Stomach (tissue), 19 donors: ENCODE measurements at places on chromosomes 6 and 20. TPM values are rescaled to one million over a fixed set of nuclear protein-coding genes. Genes with fewer than 3 reads are reported as not detected.
A peak's percentile ranks its signal among the peaks of the same experiment; 100 is the strongest.

TP53TG5 gene
- not detected for total RNA-seq

EFCAB8 gene
- not detected for total RNA-seq

MYT1 gene
- not detected for total RNA-seq

BPIFA1 gene
- not detected for total RNA-seq

EYS gene
- not detected for total RNA-seq

DNA sequence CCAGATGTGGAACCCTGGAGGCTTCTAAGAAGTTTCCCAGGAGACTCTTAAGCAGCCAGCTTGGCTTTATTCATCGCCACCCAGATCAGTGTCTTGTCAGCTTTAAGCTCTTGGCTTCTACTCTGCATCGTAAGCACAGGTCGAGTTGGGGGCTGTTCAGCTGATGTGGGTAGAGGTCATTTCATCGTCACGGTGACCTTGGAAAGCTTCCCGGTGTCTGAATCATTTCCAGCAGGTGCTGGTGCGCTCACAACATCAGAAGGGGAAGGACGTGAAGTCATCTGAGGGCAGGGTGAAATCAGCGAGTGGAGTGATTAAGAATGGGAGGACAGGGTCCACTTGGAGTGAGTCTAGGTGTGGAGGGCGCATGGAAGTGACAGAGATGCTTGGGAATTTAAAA is 112.6 kb downstream of the SASH1 start:
- no peaks in the 10 kb centered on the region for H3K27me3 ChIP-seq
- no peak overlapping the region for H3K27ac ChIP-seq
- H3K4me1 ChIP-seq = no peaks in the 10 kb centered on the region
- H3K36me3 ChIP-seq = no peaks in the 10 kb centered on the region

GRCh38 chr6:5569491-5569890 is 308.2 kb downstream of the FARS2 start:
- H3K27ac ChIP-seq = no peak overlapping the region
- H3K27me3 ChIP-seq = no peaks in the 10 kb centered on the region
- no peaks in the 10 kb centered on the region for H3K36me3 ChIP-seq
- no peak for DNase-seq

GRCh38 chr6:25239059-25239458 is 40.1 kb upstream of the CARMIL1 start:
- H3K4me1 ChIP-seq = no peaks in the 10 kb centered on the region
- no peak overlapping the region for H3K27ac ChIP-seq
- no peak overlapping the region for H3K4me3 ChIP-seq
- H3K36me3 ChIP-seq = no peaks in the 10 kb centered on the region
- no peak for DNase-seq

- no peak overlapping the region for H3K27ac ChIP-seq
- no peaks in the 10 kb centered on the region for H3K4me1 ChIP-seq
- H3K36me3 ChIP-seq = no peaks in the 10 kb centered on the region
- no peak for DNase-seq
Measured at GRCh38 chr6:39593646-39594045, 131.6 kb downstream of the KIF6 start.

GRCh38 chr6:46940433-46941226 is 18.9 kb upstream of the ADGRF5 start:
- H3K27me3 ChIP-seq = no peaks in the 10 kb centered on the region
- H3K27ac ChIP-seq = no peak overlapping the region
- H3K36me3 ChIP-seq = no peaks in the 10 kb centered on the region
- H3K4me1 ChIP-seq = no peaks in the 10 kb centered on the region
- DNase-seq = no peak

- H3K27me3 ChIP-seq = no peaks in the 10 kb centered on the region
- no peak for DNase-seq
- no peak overlapping the region for H3K27ac ChIP-seq
- H3K36me3 ChIP-seq = no peaks in the 10 kb centered on the region
- no peak overlapping the region for H3K4me3 ChIP-seq
Measured at GRCh38 chr6:132246632-132247270, 154.5 kb downstream of the MOXD1 start.

DNA sequence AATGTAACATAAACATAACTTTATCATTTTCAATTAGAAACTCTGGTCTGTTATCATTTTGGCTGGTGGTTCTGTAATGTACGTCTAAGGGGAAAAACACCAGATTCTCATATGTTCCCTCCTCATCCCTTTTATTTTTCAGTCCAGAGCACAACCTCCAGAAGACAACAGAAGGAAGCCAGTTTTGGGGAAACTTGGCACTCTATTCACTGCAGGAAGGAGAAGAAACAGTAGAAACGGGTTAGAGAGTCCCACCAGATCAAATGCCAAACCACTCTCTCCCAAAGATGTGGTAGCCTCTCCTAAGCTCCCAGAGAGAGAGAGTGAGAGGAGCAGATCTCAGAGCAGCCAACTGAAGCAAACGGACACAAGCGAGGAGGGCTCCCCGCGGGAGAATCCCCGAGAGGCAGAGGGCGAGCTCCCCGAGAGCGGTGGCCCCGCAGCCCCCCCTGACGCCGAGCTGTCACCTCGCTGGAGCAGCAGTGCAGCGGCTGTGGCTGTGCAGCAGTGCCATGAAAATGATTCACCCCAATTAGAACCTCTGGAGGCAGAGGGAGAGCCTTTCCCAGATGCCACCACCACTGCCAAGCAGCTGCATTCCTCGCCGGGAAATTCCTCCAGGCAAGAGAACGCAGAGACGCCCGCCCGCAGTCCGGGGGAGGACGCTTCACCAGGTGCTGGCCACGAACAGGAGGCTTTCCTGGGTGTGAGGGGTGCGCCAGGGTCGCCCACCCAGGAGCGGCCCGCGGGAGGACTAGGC is 117.8 kb downstream of the RTN4IP1 start:
- H3K27me3 ChIP-seq = peaks cover 6% of the 10 kb centered on the region
- peak overlapping the region; percentile 86 for H3K4me3 ChIP-seq
- H3K27ac ChIP-seq = peak overlapping the region; percentile 81
- H3K36me3 ChIP-seq = no peaks in the 10 kb centered on the region
- peaks cover 23% of the 10 kb centered on the region for H3K4me1 ChIP-seq
- peak; percentile 39 for DNase-seq

DNA sequence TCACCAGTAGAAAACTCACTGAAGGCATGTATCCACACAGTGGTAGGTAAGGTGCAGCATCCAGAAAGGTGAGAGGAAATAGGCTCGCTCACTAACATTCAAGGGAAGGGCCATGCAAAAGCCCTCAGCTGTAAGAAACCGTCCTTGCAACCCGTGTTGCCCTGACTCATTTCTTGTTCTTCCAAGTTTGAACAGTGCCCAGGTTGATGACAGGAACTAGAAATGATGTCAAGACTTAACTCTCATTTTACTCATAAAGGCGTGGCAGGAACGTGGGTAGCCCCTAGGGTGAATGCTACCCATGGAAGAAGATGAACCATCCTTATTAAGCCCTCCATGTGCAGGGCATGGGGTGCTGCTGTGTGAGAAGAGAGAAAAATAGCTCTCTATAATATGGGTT is 187.6 kb downstream of the CD83 start:
- DNase-seq = no peak
- H3K4me3 ChIP-seq = no peak overlapping the region
- no peaks in the 10 kb centered on the region for H3K27me3 ChIP-seq

DNA sequence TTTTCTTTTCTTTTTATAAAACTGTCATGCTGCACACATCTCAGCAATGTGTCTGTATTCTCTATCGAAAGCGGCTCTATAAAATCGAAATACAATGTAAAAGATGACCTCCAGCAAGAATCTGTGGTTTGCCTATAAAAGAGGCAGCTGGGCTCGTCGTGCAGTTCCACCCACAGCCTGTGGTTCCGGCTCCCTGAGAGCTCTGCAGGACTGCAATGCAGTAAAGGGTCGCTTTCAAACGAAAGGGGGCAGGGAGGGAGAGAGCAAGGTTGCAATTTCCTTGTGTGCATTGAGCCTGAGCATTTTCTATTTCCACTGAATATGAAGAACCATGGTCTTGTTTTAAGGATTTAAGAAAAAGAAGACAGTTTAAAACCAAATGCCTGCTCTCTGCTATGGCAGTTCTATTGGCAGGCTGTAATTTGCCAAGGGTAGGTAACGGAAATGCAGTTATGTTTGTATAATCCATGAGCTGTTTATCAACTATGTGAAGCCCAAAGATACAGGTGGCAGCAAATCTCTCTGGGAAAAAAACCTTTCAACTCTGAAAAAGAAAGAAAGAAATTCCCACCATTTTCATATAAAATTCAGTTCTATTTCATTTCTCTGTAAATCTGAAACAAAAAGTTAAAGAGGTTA is 236.5 kb downstream of the HACE1 start:
- DNase-seq = no peak
- no peak overlapping the region for H3K27ac ChIP-seq
- H3K4me1 ChIP-seq = no peaks in the 10 kb centered on the region
- no peak overlapping the region for H3K4me3 ChIP-seq

DNA sequence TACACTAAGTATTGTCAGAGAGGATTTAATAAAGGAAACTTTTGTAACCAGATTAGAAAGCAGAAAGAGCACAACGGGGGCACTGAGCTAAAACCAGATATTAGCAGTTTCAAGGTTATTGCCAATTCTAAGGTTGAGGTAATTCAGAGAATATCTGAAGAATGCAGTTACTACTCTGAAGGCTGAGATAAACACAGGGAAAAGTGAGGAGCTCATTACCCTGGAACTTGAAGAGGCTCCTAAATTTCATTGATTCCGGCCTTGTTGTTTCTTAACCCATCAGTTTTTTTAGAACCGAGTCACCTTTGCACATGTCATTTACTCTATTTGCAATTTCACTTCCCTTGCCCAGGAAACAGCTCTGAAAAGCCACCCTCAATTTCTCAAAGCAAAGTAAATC is 72.4 kb upstream of the BTBD3 start:
- no peaks in the 10 kb centered on the region for H3K27me3 ChIP-seq
- peaks cover 18% of the 10 kb centered on the region for H3K4me1 ChIP-seq
- no peak for DNase-seq
- H3K4me3 ChIP-seq = no peak overlapping the region

- H3K4me1 ChIP-seq = peaks cover 28% of the 10 kb centered on the region
- no peak for DNase-seq
- no peaks in the 10 kb centered on the region for H3K27me3 ChIP-seq
- no peak overlapping the region for H3K4me3 ChIP-seq
- no peak overlapping the region for H3K27ac ChIP-seq
Measured at GRCh38 chr6:30329331-30329730, 2.6 kb downstream of the TRIM39 start.

DNA sequence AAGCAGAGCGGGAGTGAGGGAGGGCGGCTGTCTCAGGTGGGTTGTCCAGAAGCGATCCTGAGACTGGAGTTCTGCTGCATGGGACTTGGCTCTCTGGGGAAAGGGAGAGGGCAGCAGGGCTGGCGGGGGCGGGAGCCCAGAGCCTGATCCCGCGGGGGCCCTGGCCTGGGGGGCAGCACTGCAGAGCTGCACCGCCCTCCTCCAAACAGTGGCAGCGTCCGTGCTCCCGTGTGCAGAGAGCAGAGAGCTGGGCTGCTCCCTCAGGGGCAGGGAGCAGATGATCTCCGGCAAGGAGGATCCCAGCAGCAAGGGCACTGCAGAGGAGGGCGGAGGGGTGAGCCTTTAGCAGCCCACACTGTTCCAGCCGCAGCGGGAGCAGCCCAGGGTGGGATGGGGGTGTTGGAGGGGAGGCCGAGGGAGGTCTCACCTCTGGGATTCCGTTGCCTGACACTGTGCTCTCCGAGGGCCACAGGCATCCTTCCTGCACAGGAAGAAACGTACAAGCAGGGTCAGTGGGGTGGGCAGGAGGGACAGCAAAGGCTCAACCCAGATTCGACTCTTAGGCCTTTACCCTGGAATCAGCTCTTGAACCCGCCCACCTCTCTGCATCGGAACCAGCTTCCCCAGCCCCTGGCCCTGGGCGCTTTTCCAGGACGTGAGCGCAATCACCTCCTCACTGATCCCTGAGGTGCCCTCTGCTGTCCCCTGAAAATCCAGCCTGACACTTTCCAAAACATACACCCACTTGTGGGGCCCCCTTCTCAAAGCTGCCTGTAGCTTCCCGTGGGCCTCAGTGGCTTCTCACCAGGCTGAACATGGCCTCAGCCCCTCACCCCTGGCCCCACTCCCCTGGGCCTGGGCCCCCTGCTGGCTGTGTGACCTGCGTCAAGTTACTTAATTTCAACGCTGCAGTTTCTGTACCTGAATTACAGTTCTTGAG is 32.6 kb upstream of the ZBP1 start:
- no peaks in the 10 kb centered on the region for H3K4me1 ChIP-seq
- H3K27ac ChIP-seq = no peak overlapping the region
- H3K27me3 ChIP-seq = no peaks in the 10 kb centered on the region
- DNase-seq = peak; percentile 6

GRCh38 chr20:43962530-43962929 is 47.9 kb downstream of the TOX2 start:
- no peak overlapping the region for H3K27ac ChIP-seq
- peaks cover 9% of the 10 kb centered on the region for H3K27me3 ChIP-seq
- no peak overlapping the region for H3K4me3 ChIP-seq
- H3K36me3 ChIP-seq = no peaks in the 10 kb centered on the region

GRCh38 chr6:32790306-32790705 is 26.5 kb downstream of the HLA-DOB start:
- H3K36me3 ChIP-seq = no peaks in the 10 kb centered on the region
- H3K4me3 ChIP-seq = no peak overlapping the region
- no peak for DNase-seq
- H3K27ac ChIP-seq = no peak overlapping the region
- H3K27me3 ChIP-seq = peaks cover 7% of the 10 kb centered on the region
- H3K4me1 ChIP-seq = no peaks in the 10 kb centered on the region

DNA sequence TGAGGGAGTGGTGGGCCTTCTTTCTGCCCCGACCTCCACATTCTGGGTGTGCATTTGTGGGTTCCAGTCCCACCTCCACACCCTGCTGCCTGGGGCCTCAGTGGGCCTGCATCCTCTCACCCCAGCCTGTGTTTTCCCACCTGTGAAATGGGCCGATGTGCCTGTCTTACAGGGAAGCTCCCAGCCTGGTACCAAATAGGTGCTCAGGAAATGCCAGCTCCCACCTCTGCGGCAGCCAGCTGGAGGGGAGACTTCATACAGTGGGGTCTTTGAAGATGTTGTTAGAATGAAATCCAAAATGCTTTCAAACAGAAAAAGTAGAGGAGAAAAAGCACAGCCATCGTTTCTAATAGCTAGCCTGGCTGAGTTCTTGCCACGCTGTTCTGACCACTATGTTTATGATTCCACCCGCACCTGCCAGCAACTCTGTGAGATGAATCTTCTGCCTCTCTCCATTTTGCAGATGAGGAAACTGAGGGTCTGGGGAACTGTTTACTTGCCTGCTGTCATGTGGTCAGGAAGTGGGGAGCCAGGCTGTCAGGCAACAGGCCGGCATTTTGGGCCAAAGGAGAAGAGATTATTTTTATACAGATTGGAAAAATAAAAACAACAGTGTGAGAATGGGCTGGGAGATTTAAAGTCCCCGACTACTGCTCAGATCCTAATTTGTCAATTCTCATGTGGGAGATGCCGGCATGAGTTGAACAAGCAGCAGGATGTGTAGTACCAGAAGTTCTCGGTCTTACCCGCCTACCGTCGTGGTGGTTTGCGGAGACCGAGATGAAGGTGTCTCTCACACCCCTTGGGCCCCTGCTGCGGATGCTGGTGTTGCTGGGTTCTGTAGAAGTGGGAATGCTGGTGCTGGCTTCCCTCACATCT is 4.6 kb downstream of the TMEM181 start:
- H3K4me1 ChIP-seq = peaks cover 18% of the 10 kb centered on the region
- H3K27ac ChIP-seq = peak overlapping the region; percentile 96
- no peaks in the 10 kb centered on the region for H3K36me3 ChIP-seq
- no peak overlapping the region for H3K4me3 ChIP-seq
- no peak for DNase-seq
